ENCODE measurements at places on chromosomes 4 and X.

DNA sequence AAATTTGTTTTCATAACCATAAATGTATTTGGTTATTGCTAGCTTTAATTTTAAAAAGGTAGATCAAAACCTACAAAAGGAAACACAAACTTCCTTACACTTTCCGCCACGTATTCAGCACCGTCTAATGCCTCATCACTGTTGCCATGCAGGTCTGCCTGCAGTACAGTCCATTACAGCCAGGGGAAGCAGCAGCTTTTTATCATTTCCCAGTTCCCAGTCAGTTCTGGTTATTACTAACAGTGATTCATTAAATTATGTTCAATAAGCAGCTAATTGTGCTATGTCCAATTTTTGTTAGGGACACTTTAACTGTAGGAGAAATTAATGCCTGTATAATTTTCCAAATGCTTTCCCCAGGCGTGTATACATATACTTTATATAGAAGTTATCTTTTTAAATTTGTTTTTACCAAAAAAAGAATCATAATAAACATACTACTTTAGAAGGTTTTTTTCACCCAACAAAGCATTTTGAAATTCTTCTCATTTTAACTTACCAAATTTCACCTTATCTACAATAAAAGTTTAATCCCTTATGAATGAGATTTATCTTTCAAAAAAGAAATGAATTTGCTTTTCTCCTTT lies 93.3 kb downstream of the ANXA3 start:
- no peak for DNase-seq

- no peak for DNase-seq
Observed at GRCh38 chr4:21628916-21629610, 319.5 kb downstream of the KCNIP4 start.

DNA sequence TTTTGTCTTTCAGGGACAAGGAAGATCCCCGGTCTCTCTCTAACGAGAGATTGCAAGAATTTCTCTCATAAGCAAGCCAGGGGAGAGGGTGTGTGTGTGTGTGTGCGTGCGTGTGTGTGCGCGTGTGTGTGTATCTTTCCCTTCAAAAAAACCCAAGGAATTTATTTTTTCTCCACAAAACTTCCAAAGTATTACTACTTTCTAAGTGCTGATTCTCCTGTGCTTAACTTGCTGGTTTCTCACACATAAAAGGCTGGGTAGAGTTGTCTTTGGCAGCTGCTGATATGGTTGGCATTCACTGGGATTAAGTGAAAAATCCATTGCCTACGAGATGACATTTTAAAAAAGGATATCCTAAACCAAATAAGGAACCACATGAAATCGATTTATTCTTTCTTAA lies 435.7 kb downstream of the RAPGEF2 start:
- DNase-seq = no peak

GRCh38 chr4:40446839-40447238 lies 111.7 kb downstream of the CHRNA9 start:
- no peak for DNase-seq

DNA sequence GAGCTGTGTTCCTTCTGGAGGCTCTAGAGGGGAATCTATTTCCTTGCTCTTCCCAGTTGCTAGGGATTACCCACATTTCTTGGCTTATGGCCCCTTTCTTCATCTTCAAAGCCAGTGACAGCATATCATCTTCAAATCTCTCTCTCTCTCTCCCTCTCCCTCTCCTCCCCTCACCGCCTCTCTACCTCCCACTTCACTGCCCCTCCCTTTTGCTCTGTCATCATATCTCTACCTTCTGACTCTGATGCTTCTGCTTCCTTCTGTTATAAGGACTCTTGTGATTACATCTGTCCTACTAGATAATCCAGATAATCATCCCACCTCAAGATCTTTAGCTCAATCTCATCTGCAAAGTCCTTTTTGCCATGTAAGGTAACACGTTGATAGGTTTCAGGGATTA lies 93.1 kb upstream of the TEX13D start:
- DNase-seq = no peak

GRCh38 chr4:17366496-17366895 lies 145.4 kb downstream of the QDPR start:
- no peak for DNase-seq

Measured in stimulated activated CD8-positive, alpha-beta memory T cell treated with anti-CD3 and anti-CD28 coated beads, Interleukin-7, amount 100 ng/mL, for 24 hours (primary cell).